ENCODE measurements at places on chromosomes 4 and X. TPM values are rescaled to one million over a fixed set of nuclear protein-coding genes. Genes with fewer than 3 reads are reported as not detected.

- no peak overlapping the region for H3K27ac ChIP-seq
- no peaks in the 10 kb centered on the region for H3K27me3 ChIP-seq
- no peak overlapping the region for H3K4me3 ChIP-seq
- H3K36me3 ChIP-seq, result no peaks in the 10 kb centered on the region
- no peak for DNase-seq
- no peaks in the 10 kb centered on the region for H3K4me1 ChIP-seq
Measured at GRCh38 chr4:87209696-87210095, 10.7 kb downstream of the KLHL8 start.

Gene EVC2
- total RNA-seq, result 2.3 TPM

- H3K36me3 ChIP-seq, result peaks cover 6% of the 10 kb centered on the region
- H3K27ac ChIP-seq, result no peak overlapping the region
- no peak for DNase-seq
- H3K4me3 ChIP-seq, result no peak overlapping the region
Measured at GRCh38 chr4:113222471-113222870, 173.0 kb downstream of the ANK2 start.

Gene GSX2
- total RNA-seq, result not detected

DNA sequence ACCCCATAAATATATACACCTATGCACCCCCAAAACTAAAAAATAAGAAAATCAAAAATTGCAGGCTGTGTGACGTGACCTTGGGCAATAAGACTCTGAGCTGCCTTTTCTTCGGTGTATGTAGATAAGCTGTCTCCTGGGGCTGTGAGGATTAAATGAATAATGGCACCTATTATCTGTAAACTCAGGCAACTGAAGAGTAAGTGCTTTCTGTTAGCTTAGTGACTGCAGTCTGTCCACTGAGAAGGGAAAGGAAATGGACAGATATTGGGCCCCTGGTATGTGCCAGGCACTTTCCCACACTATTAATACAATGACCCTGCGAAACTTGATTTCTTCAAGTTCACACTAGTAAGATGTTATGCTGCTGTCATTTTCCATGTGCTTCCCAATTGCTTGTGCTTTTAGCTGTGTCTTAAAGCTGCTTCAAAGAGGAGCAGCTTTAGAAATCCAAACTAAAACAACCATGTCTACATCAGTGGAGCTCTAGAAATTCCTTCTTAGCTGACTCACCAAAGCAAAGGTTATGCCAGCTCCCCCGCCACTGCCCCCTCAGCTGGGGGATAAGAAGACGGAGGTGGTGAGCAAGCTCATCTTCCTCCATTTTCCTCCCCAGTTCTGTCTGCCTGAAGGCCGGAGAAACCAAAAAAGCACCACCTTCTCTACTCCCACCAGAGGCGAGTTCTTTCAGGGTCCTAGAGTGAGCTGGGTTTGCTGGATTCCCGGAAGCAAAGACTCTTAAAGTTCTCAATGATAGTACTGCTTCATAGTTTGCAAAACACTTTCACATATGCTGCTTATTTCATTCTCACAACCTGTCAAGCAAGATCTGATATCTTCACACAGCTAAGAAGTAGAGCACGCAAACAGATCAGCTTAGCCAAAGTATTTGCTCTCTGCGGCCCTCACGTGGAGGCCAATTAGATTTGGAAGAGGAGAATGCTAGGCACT, 8.8 kb upstream of the DGAT2L6 start:
- peaks cover 17% of the 10 kb centered on the region for H3K4me1 ChIP-seq
- DNase-seq, result no peak
- peak overlapping the region; percentile 65 for H3K4me3 ChIP-seq
- H3K27ac ChIP-seq, result peak overlapping the region; percentile 49

Gene CLCN5
- total RNA-seq, result 34.7 TPM

Gene BEND2
- total RNA-seq, result not detected

DNA sequence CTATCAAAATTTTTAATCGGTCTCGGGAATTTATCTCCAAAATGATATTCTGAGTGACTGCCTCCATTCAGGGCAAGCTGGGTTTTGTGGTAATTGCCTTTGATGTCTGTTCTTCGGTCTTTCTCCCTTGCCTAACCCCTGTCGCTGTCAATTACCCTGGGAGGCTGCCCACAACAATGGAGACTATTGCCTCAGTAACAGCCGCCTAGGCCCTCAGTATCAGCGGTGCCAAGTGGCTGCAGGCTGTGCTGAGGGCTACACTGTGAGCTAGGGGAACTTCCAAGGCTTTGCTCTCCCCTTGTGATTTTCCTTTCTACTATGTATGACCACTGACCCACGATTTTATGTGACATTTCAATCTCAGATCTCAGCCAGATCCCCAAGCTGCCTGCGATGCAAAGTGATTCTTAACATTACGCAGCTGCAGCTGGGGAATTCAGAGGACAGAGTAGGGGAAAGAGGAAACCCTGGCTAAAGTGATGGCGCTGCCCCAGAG, 36.3 kb upstream of the REST start:
- H3K4me3 ChIP-seq, result no peak overlapping the region
- DNase-seq, result no peak
- peaks cover 5% of the 10 kb centered on the region for H3K4me1 ChIP-seq
- H3K27me3 ChIP-seq, result no peaks in the 10 kb centered on the region
- H3K36me3 ChIP-seq, result no peaks in the 10 kb centered on the region

Data from glutamatergic neuron (in vitro differentiated cells).